Muscle of back (tissue), 13 donors: ENCODE measurements at places on chromosomes 3 and 15. TPM values are rescaled to one million over a fixed set of nuclear protein-coding genes. Genes with fewer than 3 reads are reported as not detected.

DNA sequence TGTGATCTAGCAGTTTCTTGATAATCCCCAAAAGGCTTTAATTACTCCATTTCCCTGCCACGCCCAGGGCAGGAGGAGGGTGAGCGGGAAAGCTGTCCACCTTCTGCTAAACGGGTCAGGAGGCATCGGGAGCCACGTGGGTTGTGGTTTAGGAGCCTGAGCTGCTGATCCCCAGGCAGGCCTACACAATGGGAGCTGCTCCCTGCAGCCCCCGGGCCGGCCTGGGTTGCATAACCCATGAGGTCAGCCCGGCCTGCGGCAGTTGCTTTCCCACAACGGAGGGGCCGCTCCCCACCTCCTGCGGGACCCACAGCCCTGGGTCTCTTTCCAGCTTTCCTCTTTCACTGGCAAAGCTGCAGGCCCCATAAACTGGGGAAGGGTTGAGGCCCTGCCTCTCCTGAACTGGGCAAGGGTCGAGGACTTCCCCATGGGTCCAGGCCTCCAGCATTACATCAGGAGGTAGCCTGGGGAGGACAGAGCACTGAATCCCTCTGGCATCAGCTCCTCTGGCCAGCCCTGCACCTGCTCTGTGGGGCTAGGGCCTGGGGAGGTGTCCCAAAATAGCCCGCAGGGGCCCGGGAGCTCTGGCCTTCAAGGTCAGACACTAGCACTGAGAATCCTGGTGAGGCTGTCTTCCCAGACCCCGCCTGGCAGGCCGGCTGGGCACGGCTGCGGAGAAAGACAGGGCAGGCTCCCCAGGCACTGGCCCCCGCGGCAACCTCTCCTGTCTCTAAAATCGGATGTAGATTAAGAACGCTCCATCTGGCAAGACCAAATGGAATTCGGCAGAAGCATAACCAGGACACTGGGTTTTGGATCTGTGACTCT, 47.3 kb downstream of the ZDHHC19 start:
- DNase-seq = peak; percentile 47

GRCh38 chr3:72152551-72153476, 367.9 kb upstream of the PROK2 start:
- peak; percentile 95 for DNase-seq

GRCh38 chr15:69094124-69094921, 66.1 kb upstream of the GLCE start:
- DNase-seq = no peak

DNA sequence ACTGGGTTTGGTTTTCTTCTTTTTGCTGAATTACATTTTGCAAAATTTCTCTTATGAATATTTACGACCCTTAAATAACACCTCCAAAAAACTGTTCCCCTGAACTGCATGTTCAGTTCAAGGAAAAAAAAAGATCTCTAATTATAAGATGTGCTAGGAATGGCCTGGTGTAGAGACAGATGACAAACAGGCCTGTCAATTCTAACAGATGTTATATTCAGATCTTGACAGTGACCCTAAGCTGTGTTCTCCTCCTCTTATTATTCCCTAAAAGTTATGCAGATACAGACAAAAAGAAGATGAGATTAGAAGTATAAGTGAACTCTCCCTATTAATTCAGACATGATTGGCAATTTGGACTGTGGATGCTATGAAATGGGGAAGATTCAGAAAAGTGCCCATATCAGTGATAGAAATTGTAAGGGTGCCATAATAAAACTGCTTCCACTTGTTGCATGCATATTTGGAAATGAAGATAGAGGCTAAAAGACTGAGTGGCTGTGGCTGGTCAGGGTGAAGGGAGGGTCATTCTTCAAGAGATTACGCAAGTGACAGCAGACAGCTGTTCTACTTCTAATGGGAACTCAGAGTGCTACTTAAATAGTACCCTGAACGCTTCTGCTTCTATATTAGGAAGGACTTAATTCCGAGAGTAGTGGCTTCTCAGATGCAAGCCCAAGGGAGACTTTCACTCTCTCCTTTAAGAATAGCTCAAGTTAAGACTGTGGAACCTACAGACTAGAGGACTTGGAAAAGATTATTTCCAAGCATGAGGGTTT, 75.5 kb downstream of the ADAMTS9 start:
- DNase-seq = peak; percentile 47

- no peak for DNase-seq
These were observed 31.8 kb downstream of the PCYT1A start for GRCh38 chr3:196255776-196256175.

GRCh38 chr3:114858329-114858728, 288.8 kb downstream of the ZBTB20 start:
- no peak for DNase-seq

GRCh38 chr3:170914690-170915089, 6.3 kb upstream of the EIF5A2 start:
- DNase-seq = no peak

The CLDN1 gene
- 2.7 TPM for polyA plus RNA-seq

The HGD gene
- polyA plus RNA-seq = 0.23 TPM

The POPDC2 gene
- polyA plus RNA-seq = 32.6 TPM

The ALDH1A2 gene
- polyA plus RNA-seq = 29.0 TPM

The TTC23 gene
- polyA plus RNA-seq = 17.3 TPM

The WDR93 gene
- polyA plus RNA-seq = 0.17 TPM
